ENCODE measurements at places on chromosomes 1 and 21. TPM values are rescaled to one million over a fixed set of nuclear protein-coding genes. Genes with fewer than 3 reads are reported as not detected.

DNA sequence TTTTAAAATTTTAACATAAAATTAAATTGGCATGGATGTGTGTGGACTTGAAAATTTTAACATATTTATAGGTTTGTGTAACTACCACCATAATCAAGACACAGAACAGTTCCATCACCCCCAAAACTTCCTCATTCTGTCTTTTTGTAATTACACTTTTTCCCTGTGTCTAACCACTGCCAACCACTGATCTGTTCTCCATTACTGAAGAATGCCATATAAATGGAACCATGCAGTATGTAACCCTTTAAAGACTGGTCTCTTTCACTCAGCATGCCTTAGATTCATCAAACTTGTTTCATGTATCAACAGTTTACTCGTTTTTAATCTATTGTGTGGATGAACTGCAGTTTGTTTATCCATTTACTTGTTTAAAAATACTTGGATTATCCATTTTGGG lies 13.0 kb upstream of the AHCYL1 start:
- DNase-seq = no peak

GRCh38 chr1:231841616-231842344 lies 215.2 kb downstream of the DISC1 start:
- DNase-seq = no peak

GRCh38 chr1:9201401-9202239 lies 33.0 kb upstream of the H6PD start:
- no peak for DNase-seq

GRCh38 chr1:63670164-63670563 lies 77.0 kb downstream of the PGM1 start:
- DNase-seq = no peak

GRCh38 chr1:224733027-224733911 lies 117.2 kb downstream of the CNIH3 start:
- no peak for DNase-seq

The C1orf74 gene
- 3.7 TPM for total RNA-seq

The RSBN1 gene
- total RNA-seq = 26.4 TPM

The HSD3B1 gene
- total RNA-seq = not detected

Data from activated B cell treated with CpG ODN at 0.5 μM for 24 hours (primary cell).